Muscle of arm (tissue), 14 donors: ENCODE measurements at places on chromosomes 5 and 9.

GRCh38 chr9:135582966-135583687, 21.6 kb downstream of the PAEP start:
- no peak for DNase-seq

- no peak for DNase-seq
Measured at GRCh38 chr5:149265597-149265996, 6.1 kb upstream of the AFAP1L1 start.

DNA sequence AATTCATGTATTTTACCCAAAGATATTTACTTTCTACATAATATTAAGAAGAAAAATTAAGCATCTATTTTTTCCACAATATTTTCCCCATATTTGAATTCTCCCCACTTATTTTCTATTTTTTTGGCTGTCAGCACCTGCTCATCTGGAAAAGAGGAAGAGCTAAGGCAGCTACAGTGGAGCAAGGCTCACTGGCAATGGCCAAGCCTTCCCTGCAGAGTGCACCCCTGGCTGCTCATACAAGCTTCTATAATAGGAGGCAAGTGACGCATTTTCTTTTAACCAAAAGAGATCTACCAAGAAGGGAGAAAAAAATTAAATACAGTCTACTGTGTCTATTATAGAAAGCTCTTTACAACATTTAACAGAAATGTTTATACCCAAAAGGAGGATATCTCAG, 72.5 kb downstream of the AUH start:
- no peak for DNase-seq

- no peak for DNase-seq
Measured at GRCh38 chr5:128799945-128800344, 165.3 kb upstream of the SLC27A6 start.

DNA sequence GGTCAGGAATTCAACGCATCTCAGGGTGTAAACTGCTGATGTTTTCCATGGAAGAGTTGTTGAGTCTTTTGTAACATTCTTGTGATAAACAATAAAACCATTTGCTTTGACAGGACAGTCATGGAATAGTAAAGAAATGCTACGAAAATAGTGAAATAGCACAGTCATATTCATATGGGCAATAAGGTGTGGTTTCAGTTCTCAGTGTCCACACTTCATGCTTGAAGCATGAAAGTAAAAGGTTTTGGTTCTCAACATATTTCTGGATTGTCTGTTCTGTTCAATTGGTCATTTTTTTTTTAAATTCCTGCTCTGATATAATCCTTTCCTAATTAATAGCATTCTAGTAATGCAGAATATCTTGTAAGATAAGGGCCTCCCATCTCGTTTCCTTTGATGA, 467.6 kb upstream of the ZNF608 start:
- DNase-seq, result no peak

DNA sequence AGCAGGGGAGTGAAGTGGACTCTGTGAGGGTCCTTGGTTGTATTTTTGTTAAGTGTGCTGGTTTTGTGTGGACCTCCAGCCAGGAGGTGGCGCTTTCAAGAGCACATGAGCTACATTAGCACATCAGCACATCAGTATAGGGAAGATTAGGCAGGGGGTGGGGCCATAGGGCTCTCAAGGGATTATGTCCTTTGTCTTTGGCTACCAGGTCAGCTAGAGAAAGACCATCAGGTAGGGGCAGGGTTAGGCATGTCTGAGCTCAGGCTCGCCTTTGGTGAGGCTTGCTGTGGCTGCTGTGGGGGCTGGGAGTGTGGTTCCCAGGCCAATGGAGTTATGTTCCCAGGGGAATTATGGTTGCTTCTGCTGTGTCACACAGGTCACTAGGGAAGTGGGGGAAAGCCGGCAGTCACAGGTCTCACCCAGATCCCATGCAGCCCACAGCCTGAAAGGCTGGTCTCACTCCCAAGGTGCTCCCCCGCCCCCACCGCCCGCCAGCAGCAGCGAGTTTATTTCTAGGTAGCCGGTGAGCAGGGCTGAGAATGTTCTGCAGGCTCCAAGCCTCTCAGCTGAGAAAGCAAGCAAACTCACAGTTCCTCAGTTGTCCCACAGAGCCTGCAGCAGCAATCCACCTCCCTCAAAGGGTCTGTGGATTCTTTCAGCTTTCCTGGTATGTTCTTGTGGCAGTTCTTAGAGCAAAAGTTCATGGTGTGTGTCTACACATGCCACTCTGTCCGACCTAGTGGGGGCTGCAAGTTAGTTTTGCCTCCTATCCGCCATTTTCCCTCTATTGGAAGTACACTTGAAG, 13.7 kb downstream of the OR1J1 start:
- DNase-seq, result no peak

DNA sequence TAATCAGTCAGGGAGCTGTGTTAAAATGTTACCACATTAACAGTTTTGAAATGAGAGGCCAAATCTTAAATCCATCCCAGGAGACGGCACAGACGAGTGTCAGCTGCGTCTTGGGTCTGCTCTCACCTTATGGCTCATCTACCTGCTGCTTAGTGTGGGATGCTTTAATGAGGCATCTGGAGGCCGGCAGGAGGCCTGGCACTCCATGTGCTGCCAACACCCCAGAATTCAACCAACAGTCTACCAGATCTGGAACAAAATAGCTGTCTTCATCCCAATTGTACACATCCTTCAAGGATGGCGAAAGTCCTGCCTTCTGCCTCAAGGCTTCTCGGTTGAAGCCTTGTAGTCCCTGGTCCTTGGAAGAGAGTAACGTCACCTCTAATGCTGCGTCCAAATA, 12.0 kb downstream of the PRKACG start:
- no peak for DNase-seq
